WERI-Rb-1 (cell line): ENCODE measurements at places on chromosomes 2 and 18.
A peak's percentile ranks its signal among the peaks of the same experiment; 100 is the strongest.

DNA sequence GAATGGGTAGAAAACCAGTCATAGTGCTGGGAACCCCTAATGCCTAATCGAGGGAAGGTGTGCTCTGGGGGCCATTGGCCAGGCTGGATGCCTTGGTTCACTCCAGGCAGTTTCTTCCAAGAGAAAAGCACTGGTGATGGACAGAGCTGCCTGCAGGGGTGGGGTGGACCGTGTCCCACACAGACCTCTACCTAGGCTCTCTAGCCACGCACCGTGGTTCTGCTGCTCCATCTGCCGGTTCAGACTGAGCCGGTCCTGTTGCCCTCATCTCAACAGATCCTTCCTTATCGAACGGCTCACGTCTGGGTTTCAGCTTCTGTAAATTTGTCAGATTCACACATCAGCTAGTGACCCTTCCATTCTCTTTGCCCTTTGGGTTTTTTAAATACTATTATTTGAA, 46.4 kb downstream of the RALB start:
- no peak for DNase-seq

DNA sequence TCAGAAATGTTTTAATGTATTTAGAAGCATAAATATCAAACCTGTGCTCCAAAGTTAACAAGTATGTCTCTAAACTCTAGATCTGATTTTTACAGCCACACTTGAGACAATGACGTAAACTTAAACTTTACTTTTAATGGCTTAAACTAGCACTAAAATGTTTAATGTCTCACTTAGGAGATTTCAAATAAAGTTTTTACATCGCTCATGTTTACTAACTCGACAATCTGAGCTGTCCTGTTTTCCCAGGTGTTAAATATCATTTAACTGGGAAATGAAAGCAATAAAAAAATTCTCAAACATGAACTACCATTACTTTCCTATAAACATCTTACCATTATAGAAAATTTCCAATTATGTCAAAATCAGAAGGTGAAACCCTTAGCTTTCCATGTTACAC, 70.2 kb upstream of the FAM124B start:
- DNase-seq = no peak

GRCh38 chr18:22408059-22408458, 9.7 kb downstream of the CTAGE1 start:
- no peak for DNase-seq

GRCh38 chr2:10267551-10268465, 34.9 kb upstream of the HPCAL1 start:
- peak; percentile 24 for DNase-seq

DNA sequence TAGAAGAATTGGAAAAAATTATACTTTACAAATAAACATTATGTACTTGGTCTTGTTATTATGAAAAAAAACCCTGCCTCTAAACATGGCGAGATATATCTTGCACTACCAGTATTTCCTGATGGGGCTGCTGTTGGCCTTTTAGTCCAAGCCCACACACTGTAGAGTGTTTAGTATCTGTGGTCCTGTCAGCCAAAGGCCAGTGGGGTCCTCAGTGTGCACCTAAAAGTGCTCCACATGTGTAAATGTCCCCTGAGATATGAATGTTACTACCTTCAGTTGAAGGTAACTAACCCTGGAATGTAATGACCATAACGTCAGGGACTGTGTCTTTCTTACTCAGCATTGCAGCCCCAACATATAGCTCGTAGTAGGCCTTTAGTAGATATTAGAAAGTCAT, 71.1 kb upstream of the HK2 start:
- DNase-seq = peak; percentile 73

- DNase-seq = no peak
These were observed 140.5 kb downstream of the THADA start for GRCh38 chr2:43455296-43455695.

DNA sequence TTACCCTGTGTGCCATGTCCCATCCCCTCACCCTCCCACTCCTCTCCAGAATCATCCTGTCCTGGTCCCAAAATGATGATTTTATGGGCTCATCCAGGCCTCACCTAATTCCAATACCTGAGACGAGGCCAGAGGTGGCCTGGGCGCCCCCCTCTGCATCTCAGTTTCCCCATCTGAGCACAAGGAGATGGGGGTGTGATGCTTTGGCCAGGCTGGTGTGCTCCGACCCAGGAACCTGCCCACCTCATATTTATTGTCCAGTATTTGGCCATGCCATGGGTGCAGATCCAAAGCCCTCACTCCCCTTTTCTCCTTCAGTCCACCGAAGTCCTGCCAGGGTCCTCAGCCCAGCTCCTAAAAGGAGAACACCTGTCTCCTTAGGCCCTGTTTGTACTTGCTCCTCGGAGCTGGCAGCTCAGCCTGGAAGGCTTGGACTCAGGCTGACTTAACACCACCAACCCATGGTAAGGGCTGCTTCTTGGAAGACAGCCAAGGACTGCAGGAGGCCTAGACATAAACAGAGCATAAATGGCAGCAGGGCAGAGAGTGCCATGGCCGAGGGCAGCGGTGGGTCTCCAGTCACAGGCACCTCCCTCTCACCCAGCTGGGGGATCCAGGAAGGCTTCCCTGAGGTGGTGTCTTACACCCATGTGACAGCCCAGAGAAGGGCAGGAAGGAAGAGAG, 3.6 kb downstream of the TEX51 start:
- no peak for DNase-seq

- peak; percentile 91 for DNase-seq
These were observed 1.9 kb downstream of the CHPF start for GRCh38 chr2:219541611-219542180.

DNA sequence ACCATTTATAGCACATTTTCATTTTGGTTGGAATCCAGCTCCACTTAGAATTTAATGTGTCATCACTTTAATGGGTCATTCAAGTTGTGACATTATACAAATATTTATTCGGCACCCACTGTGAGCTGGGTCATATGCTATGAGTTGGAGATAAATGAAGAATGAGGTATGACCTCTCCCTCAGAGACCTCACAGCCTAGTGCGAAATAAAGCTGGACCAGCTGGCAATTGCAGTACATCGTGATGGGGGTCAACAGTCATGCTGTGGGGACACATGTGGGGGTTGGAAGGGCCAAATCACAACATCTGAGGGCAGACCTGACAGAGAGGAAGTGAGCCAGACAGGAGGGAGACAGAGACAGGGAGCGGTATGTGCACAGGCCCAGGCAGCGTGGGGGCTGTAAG, 175.4 kb downstream of the MAIP1 start:
- no peak for DNase-seq

GRCh38 chr2:169721016-169721415, 12.6 kb upstream of the KLHL23 start:
- DNase-seq = no peak

GRCh38 chr2:67626656-67627055, 229.5 kb downstream of the ETAA1 start:
- DNase-seq = no peak

DNA sequence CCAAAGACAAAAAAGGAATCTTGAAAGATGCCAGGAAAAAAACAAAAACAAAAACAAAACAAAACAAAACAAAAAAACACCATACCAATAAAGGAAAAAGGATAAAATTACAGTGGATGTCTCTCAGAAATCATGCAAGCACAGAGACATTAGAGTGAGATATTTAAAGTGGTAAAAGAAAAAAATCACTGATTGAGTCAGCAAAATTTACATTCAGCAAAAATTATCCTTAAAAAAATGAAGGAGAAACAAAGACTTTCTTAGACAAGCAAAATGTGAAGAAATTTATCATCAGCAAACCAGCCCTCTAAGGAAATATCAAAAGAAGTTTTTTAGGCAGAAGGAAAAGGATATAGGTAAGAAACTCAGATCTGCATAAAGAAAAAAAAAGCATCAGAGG, 10.2 kb upstream of the GKN1 start:
- DNase-seq = no peak

- no peak for DNase-seq
These were observed 218.4 kb downstream of the ANAPC1 start for GRCh38 chr2:111665551-111666116.

DNA sequence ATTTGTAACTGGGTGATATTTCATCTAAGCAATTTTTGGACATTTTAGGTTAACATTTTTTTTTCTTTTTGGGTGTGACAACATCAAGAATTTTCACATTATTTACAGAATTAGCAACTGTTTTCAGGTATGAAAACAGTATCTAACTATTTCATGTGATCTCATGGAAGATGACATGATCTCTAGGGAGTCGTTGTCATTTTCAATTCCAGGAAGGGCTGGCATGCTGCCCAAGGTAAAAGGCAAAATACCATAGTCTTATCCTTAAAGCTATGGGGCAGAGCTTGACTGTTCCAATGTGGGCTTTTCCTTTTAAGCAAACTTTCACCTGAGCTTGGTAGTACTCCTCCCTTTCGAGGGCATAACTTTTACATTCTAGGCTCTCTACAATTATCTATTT, 443.7 kb downstream of the DSEL start:
- no peak for DNase-seq

DNA sequence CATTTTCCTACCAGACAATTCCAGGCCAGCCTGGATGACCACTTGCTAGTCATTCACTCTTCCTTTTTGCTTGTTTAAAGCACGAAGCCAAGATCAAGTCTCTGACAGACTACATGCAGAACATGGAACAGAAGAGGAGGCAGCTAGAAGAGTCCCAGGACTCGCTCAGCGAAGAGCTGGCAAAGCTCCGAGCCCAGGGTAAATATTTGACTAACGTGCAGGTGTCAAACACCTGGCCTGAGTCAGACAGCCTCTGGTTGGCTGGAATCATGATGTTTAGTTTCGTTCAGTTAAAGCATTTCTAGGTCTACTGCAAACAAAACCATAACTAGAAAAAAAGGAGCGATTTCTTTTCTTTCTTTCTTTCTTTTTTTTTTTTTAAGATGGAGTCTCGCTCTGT, 44.2 kb upstream of the LYPD6B start:
- no peak for DNase-seq

- DNase-seq = no peak
These were observed 3.2 kb upstream of the HOXD12 start for GRCh38 chr2:176096243-176096985.

- DNase-seq = no peak
These were observed 277.2 kb upstream of the TMEFF2 start for GRCh38 chr2:192471982-192472381.

- DNase-seq = no peak
These were observed 344.8 kb downstream of the TGIF1 start for GRCh38 chr18:3794537-3795348.

GRCh38 chr2:70927138-70927537, 8.6 kb upstream of the ATP6V1B1 start:
- DNase-seq = no peak

- DNase-seq = no peak
These were observed 496.7 kb upstream of the MYT1L start for GRCh38 chr2:2827761-2828221.

GRCh38 chr2:68357605-68358337, 7.3 kb upstream of the PLEK start:
- DNase-seq = peak; percentile 77

DNA sequence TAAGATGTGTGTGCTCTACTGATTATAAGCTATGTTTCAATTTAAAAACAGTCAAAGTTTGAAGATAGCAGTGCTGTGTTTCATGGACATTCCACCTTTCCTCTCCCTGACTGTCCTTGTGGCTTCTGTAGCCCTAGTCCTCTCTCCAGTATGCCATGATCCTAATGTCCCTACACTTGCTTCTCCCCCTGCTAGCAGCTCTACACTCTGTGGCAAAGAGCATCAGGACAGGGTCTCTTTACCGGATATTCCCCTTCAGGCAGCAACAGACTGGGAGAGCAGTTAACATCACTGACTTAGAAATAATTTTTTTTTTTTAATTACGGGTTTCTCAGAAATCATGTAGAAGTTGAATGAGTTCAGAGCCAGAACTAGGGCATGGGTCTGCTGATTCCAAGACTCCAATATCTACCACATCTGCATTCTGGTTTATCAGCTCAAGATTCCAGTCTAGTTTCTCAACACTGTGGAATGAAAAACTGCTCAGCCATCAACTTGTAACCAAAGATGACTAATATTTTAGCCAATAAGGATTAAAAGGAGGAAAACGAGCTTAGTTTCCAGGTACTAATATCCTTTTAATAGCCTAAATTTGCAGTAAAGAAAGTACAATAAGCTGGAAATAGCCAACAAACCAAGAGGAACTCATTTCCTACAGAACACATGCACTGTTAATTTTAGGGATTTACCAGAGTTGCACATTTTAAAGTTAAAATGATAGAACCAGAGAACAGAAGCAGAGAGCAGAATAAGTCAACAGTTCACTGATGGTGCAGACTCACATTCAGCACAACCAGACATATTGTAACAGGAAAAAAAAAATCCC, 45.2 kb downstream of the TMEM131 start:
- DNase-seq = no peak

DNA sequence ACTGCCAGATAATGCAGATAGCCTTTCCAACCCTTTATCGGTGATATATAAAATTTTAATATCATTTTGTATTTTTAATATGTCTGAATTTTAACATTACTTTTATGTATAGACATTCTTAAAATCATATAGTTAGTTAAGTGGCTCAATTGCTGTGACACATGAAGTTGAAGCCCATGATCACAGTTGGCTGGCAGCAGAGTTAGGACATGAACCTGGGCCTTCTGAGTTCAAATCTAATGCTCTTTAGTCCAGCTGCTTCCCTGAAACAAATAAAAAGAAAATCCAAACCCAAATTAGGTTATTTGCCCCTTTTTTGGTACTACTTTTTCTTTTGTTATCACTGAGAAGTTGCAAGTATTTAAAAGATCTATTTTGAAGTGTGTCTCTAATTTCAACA, 5.6 kb downstream of the ELP2 start:
- DNase-seq = no peak

DNA sequence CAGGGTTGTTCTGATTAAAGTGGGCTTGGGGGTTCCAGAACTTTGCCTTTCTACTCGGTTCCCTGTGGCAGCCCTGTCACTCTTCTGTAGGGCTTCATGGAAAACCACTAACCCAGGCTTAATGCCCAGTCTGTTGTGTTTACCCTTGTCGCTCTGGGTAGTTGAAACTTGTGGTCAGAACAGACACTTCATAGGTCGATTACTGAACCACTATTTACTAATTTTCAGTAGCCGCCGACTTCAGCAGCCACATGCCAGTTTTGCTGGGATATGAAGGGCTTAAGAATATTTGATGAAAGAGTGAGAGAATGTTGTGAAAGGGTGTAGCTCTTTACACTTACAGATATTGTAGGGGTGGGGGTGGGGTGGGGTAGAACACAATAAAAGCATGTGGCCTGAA, 362.3 kb downstream of the RND3 start:
- no peak for DNase-seq

- no peak for DNase-seq
These were observed 141.5 kb downstream of the SPHKAP start for GRCh38 chr2:228039752-228040534.
